ENCODE measurements at places on chromosomes 6 and 20.

GRCh38 chr20:61571221-61571620 is 319.2 kb downstream of the CDH4 start:
- no peak for DNase-seq

DNA sequence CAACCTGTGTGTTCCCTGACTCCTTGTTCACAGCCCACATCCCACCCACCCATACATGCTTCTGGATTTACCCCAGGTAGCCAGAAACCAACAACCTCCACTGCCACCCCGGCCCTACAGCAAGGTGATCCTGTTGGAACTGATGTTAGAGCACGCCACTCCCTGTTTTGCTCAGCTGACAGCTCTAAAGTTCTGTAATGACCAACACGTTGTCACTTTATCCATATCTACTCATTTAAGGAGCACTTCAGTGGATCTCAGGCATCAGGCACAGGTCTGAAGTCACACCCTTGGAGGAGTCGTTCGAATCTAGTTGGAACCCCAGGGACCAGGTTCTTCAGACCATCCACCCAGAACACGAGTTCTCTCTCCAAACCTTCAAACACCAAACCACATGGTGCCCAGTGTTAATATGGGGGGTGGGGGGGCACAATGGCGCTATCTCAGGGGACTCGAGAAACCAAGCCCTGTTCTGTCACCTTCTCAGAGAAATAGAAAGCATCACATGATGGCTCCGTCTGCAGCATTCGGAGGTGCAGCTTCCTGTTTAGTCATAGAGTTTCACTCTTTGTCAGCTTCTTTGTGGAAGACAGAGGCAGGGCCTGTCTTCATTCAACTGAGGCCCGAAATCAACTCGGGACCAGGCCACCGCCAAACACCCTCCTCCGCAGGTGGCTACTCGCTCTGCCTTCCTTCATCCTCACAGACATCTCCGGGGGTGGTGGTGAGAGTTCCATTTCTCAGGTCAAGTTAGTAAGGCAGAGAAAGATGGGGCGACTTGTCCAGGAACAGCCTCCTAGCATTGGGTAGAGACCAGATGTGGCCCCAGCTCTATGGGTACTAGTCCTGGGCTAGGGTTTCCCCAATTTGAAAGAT is 142.2 kb downstream of the NFATC2 start:
- DNase-seq = peak; percentile 55

GRCh38 chr6:139582956-139583355 is 208.5 kb upstream of the CITED2 start:
- no peak for DNase-seq

DNA sequence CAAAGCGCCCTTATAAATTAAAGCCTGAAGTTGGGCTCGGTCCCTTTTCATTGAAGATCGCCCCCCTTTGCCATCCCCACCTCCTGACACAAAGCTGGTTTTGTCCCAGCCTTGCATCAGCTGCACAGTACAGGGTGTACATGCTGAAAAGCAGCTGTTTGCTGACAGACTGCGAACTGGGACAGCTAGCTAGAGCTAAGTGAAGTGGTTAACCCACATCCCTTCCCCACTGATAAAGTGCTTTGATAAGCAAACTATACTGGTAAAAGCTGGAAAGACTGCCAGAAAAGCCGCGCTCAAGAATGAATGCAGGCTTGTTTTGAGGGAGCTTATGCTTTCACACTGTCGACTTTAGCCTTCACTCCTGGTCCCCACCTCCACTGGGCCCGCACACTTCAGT is 207.3 kb downstream of the GMDS start:
- no peak for DNase-seq

DNA sequence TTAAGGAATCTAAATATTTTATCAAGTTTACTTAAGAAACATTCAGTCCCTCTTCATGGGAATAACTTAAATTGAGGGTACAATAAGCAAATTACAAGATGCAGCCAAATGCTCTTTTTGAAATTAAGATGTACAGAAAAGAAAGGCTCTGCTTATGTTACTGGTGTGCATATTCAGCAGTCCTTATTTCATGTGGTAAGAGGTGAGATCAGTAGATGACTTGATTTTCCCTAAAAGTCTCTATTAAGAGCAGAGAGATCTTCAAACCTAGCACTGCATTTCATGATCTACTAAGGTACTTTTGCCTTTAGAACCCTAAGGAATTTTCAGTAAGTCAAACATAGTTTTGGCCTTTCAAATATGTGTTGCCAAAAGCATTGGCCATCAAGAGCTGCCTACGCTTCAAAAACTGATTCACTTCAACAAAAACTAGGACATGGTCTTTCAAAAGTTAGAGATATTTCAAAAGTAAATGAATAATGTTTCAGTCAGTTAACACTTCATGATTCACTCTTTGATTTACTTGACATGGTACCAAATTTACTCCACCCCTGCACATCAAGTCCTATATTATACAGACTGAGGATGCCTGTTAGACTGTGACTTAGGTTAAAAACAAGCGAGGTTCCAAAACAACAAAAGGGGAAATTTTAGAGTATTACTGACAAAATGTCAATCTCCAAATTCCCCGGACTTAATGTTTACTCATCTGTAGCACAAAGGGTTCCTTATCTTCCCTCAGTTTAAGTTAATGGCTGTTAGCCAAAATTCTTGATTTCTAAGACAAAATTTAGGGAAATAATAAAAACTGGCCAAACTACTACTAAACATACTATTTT is 19.2 kb downstream of the C6orf62 start:
- no peak for DNase-seq

DNA sequence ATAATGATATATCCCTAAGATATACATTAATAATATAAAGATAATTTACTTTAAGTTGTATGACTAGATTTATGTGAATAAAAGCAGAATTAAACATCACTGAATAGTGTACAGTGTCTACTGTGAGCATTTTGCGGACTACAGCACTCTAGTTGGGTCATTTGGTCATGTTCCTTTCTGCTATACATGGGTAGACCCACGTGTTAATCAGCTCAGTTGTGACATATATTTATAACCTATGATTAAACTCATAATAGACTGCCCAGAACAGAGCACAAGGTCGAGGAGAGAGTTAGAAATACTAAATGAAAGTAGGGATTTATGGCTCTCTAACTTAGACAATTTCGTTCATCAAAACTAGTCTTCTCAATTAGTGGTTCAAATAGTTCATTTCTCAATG is 852.7 kb downstream of the EPHA7 start:
- DNase-seq = no peak

DNA sequence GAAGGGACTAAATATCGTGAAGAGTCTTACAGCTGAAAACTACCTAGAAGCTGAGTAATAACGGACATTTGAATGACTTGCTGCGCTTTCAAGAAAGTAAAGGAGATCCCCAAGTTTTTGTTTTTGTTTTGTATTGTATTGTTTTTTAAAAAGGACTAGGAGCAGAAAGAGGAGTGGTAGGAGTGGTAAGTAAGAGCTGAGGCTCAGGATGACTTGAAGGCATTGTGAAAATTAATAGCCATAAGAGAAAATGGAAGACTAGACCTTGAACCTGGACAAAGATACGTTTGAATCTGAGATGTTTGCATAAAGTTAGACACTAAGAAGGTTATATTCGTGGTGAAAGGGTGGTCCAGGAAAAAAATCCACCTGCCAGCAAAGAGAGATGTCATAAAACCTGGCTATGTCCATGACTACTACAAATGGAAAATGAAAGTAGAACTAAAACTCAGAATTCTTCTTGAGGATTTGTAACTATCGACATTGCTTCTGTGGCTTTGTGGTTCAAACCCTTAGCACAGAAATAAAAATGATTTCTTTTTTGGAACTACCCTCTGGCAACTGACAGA is 824.8 kb upstream of the FLRT3 start:
- DNase-seq = no peak

GRCh38 chr6:73724389-73724788 is 28.4 kb downstream of the CD109 start:
- no peak for DNase-seq
